ENCODE measurements at places on chromosomes 7 and 10. TPM values are rescaled to one million over a fixed set of nuclear protein-coding genes. Genes with fewer than 3 reads are reported as not detected.

The PNLIP gene
- not detected for total RNA-seq

The ADCYAP1R1 gene
- total RNA-seq = 83.6 TPM

The GRID2IP gene
- total RNA-seq = 1.8 TPM

The CLCN1 gene
- total RNA-seq = not detected

The MORN4 gene
- 49.4 TPM for total RNA-seq

The LRRD1 gene
- 0.65 TPM for total RNA-seq

The GIMAP2 gene
- 1.4 TPM for total RNA-seq

The LRRC18 gene
- not detected for total RNA-seq

Data from dorsolateral prefrontal cortex (tissue), 122 donors.